ENCODE measurements at places on chromosomes 13 and 19.
A peak's percentile ranks its signal among the peaks of the same experiment; 100 is the strongest.

DNA sequence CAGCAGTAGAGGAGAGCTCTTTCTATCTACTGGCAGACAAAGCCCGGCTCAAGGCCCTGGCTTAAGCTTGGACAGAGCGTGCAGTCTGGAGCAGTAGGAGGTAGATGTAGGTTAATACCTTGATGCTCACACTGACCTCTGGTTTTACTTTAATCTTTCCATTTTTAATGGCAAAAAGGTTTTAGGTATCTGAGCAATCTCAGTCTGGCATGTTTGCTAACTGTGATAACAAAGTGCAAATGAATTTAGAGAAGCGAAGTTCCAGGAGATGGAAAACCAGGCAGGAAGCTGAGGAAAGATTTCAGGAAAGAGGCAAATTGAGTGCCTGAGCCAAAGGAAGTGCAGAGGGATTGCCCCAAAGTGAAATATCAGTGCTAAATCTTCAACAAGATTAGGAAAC lies 356.6 kb downstream of the FOXO1 start:
- DNase-seq: no peak

DNA sequence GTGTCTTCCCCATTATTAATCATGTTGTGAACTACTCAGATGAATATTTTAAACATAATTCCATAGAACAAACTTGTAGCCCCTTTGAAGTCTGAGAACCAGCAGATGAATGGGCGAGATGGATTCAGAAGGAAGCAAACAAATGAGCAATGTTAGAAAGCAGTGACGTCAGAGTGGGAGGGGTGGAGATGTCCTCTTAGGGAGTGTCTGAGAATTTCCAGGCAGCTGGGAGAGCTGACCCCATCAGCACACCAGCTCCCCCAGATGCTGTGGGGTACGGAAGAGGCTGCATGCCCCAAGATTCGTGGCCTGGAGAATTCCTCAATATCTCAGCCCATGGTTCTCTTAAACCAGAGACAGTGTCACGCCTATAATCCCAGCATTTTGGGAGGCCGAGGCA lies 68.6 kb downstream of the DPF1 start:
- no peak for DNase-seq

- DNase-seq: peak; percentile 9
Measured at GRCh38 chr13:91058066-91058465, 289.4 kb upstream of the MIR17HG start.

DNA sequence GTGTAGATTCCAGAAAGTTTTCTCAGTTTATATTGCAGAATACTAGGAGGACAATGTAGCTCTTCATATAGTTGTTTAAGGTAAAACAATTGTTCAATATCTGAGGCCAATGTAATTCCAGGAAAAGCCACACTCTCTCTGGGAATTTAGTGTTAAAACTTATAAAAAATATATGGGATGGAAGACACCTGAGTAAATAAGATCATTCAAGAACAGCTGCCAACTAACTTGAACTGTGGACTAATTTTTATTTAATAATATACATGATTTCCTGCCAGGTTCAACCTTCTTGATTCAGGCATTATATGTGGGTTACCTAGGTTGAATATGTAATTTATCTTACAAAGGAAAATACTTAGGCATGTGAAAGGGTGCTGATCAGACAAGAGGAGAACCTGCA lies 841.1 kb upstream of the PRR20A start:
- no peak for DNase-seq

GRCh38 chr13:113283904-113284303 lies 13.1 kb upstream of the LAMP1 start:
- no peak for DNase-seq

- no peak for DNase-seq
Measured at GRCh38 chr13:40592035-40592434, 74.4 kb downstream of the FOXO1 start.

- no peak for DNase-seq
Measured at GRCh38 chr19:4922530-4923275, 13.4 kb downstream of the UHRF1 start.

DNA sequence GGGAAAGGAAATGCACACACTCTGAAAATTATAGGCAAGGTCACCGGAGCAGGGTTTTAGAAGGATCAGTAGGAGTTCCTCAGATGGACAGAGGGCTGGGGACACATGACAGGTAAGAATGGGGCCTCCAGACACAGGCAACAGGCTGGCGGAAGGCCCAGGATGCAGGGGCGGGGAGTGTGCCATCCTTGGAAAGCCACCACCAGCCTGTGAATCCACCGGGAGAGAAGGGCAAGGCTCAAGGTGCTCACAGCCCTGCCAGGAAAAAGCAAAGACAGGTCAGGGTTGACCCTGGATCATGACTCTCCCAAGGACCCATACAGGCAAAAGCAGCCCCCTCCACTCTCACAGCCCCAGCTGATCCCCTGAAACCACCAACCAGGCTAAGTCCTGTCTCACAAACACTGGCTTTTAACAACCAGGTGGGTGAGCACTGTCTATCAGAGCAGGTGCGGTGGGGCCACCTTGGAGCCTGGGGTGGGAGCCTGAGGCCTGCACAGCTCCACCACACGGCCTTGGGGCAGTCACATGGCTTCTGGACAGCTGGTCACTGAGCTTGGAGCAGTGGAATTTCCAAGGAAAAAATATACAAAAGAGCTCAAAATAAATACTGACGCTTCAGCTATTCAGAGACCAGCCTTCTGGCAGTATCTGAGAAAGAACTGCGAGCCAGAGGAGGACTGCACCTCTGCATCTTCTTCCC lies 35.2 kb upstream of the ISYNA1 start:
- no peak for DNase-seq

- no peak for DNase-seq
Measured at GRCh38 chr19:14479975-14480699, 5.0 kb upstream of the PTGER1 start.

DNA sequence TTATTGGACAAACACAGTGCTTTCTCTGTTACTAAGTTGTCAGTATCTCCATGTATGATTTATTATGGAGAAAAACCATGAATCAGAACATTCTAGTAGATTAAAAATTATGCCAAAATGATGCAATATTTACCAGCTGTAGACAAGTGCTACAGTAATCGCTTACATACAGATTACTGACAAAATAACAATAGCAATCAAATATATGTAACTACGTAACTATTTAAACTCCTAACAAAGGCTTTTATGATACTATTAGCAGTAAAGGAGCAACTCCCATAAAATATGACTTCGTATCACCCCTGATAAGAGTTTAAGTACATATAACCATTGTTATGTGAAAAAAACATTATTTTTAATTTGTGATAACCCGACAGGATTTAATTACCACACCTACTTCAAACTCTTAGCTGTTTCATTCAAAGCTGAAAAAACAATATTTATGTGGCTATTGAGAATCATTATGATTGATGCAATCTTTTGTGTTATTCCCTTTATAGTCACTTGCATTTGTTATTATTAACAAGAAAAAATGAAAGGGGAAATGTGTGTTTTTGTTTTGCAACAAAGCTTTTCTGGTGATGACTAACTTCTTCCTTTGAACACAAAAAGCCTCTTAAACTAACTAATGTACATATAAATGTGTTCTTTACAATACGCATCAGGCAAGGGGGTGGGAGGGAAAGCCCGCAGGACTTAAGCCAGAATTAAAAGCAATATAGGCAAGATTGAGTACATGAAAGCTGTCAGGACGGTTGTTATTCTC lies 147.4 kb downstream of the ABCC4 start:
- DNase-seq: peak; percentile 9

DNA sequence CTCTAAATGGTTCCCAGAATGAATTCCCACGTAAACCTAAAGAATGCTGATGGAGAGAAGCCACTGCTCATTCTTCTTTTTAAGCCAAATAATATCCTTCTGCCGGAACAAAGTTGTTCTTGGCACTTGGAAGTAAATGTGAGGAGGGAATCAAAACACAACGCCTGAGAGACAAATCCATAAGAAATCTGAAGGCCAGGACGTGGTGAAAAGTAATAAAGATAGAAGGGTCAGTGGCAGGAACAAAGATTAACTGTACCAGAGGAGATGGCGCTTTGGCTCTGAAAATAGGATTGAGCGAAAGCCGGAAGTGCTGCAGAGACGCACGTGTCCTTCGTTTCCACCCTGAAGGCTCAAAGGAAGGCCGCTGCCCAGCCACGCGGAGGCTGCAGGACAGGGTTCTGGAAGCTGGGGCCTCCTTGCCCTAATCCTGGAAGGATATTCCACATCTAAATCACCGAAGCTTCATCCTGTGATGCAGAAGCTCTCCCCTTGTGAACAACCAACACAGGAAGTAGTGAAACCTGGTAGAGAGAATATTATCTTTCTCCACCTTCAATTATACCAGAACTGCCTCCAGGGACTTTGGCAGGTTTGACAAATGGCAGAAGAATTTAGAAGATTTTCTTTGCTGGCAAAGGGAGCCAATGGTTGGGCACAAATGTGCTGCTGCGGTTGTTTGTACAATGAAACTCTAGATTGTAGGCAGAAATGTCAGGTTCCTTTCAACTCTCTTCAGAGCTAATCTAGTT lies 214.6 kb upstream of the SERP2 start:
- no peak for DNase-seq

GRCh38 chr13:77619655-77620054 lies 77.8 kb upstream of the SLAIN1 start:
- DNase-seq: no peak

GRCh38 chr19:39314016-39314728 lies 6.5 kb downstream of the LRFN1 start:
- no peak for DNase-seq

DNA sequence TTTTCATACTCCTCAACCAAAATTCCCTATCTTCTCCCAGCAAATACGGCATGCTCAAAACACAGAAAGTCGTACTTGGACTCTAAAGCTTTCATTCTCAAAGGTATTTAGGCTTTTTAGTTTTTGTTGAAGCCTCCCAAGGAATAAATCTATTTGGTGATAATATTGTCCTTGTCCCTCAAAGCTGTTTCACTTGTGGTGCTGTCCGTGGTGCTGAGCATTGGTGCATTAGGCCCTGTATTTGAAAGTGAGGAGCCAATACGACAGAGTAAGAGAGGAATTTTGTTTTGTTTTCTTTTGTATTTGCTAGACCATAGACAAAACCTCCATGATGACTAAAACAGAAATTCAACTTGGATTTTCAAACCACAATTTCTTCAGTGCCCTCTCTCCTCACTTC lies 3.2 kb upstream of the LGALS13 start:
- peak; percentile 8 for DNase-seq

DNA sequence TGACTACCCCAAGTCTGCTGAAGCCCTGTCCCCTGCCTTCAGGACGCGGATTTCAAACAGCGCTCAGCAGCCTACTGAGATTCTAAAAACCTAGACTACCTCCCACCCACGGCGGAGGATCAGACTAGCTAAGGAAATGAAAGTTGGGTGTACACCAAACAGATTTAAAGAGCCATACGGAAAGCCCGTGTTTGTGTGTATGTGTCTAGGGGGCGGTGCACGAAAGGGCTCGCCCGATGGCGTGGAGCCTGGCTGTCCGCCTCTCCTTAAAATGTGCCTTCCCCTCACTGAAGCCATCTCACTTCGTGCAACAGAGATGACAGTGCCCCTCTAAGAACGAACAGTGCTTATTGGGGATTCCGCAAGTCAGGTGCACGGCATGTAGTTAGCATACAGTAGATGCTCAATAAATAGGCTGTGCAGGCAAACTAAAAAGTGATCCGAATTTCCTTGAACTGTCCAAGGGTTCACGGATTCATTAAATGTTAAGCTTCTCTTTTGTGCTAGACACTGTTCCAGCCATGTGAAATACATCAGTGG lies 639 bp downstream of the LENG1 start:
- no peak for DNase-seq

GRCh38 chr19:44767295-44768180 lies 10.2 kb upstream of the CBLC start:
- no peak for DNase-seq

DNA sequence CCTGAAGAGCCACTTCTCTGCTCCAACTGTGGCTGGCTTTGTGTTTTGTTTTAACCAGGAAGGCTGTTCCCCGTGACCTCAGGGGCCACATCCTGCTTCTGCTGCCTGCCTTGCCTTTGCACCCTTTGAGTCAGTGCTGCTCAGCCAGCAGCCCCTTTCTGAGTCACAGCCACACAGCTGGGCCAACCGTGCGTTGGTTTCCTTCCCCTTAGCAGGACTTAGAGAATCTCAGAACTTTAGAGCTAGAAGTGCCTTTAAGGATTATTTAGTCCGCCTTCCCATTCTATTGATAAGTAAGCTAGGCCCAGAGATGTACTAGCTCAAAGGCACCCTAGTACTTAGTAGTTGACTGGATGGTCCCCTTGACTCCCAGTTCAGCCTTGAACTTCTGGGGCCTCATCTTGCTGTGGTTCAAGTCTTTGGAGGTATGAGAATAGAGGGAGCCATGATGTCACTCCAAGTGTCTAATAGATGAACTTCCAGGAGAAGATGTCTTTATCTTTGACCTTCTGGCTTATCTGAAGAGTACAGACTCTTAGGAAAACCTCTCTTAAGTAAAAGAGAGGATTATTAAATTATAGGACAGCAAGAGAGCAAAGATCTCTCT lies 8.0 kb downstream of the RGCC start:
- peak; percentile 82 for DNase-seq

DNA sequence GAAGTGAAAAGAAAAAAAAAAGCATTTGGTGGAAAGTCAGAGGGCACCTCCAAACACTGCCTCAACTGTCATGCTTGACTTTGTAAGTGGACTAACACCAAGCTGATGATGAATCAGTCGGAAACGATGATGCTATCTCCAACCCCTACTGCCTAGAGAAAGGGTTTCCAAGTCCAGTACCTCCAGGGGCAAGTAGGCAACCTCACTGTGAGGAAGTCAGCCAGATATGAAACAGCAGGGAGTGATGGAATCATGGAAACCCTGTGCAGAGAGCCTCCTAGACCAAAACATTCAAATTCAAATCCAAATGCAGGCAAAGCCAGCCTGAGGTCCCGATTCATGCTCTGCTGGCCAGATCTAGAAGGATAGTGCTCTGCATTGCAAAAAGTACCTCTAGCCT lies 100.9 kb upstream of the SERP2 start:
- DNase-seq: peak; percentile 81

GRCh38 chr19:16210168-16210567 lies 12.5 kb downstream of the AP1M1 start:
- no peak for DNase-seq

GRCh38 chr19:46192992-46193650 lies 36.4 kb upstream of the IGFL1 start:
- peak; percentile 53 for DNase-seq

DNA sequence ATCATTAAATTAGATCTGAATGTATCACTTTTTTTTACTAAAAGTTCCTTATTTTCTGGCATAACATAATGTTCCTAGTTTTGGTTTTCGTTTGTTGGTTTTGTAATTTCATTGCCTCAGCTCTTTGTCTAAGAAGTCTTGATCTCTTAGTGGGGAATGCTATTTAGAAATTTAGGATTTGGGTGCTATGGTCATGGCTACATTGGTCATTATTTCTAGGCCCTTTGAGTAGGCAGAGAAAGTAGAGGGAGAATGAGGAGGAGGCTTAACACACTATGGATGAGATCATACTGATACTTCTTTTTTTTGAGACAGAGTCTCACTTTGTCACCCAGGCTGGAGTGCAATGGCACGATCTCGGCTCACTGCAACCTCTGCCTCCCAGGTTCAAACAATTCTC lies 41.8 kb downstream of the PIBF1 start:
- DNase-seq: no peak

GRCh38 chr19:18456974-18457373 lies 19.0 kb upstream of the ISYNA1 start:
- DNase-seq: no peak
